Right ventricle myocardium inferior (tissue), 1 donor: ENCODE measurements at places on chromosomes 5 and 9.

- DNase-seq, result no peak
These were observed 14.8 kb downstream of the RASEF start for GRCh38 chr9:83047839-83048775.

- DNase-seq, result no peak
These were observed 705.7 kb downstream of the CETN3 start for GRCh38 chr5:89703817-89704216.

GRCh38 chr9:127833555-127833954, 20.9 kb downstream of the ENG start:
- no peak for DNase-seq

- DNase-seq, result peak; percentile 54
These were observed 34.2 kb downstream of the ADAMTS2 start for GRCh38 chr5:179311091-179311470.

DNA sequence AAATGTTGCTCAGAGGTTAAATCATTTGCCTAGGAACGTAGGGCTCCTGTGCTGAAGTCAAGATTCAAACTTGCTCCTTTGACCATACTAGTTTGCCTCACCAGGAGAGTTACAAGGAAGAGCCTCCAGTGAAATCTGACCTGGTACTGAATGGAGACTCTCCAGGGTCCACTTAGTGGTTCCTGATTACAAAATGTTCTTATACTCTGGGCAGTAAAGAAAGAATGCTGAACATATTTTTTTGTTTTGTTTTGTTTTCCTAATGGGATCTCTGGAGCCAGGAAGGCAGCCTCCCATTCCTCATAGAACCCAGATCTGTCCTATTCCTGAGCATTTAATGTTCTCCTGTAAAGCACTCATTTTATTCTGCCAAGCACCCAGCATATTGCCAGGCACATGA, 256.5 kb upstream of the CLINT1 start:
- no peak for DNase-seq

- DNase-seq, result no peak
These were observed 62.3 kb downstream of the THBS4 start for GRCh38 chr5:80097451-80097850.

DNA sequence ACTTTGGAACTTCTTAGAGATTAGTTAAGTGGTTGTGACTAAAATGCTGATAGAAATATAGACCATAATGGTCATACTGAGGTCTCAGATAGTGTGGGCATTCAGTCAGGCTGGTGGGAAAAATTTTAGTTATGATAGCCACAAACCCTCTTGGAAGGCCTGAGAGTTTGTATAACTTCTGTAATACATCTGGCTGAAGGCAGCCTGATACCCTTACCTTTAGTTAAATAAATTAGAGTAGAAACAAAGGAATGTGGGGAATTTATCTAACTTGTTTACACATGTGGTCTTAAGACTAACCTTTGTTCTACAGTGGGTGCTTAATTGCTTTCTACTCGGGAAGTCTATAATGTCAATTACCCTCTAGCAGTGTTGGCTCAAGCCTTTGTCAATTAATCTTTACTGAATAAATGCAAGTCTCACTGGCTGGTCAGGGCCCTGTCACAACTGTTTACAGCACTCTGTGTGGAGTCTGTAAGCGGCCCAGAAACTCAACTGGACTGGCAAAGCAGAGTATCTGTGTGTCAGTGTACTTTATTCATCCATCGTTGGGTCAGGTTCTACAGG, 184.0 kb downstream of the FBXO4 start:
- DNase-seq, result no peak

DNA sequence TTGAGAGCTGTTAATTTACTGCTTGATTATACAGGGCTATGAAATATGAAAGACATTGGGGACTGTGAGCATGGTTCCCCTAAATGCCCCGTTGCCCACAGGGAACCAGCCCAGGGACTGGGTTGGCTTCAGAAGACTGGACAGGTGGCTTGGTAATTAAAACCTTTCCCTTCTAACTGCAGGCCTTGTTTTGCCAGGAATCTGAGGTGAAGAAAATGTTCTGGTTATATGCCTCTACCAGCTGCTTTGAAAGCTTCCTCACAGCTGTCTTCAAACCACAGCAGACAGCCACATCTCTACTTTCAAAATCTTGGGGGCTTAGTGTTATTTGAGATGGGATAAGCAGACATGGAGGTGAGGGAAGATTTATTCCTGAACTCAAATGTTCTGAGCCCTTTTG, 153.3 kb upstream of the SPRY4 start:
- DNase-seq, result no peak

GRCh38 chr5:91956738-91957137, 573.6 kb upstream of the ARRDC3 start:
- no peak for DNase-seq

DNA sequence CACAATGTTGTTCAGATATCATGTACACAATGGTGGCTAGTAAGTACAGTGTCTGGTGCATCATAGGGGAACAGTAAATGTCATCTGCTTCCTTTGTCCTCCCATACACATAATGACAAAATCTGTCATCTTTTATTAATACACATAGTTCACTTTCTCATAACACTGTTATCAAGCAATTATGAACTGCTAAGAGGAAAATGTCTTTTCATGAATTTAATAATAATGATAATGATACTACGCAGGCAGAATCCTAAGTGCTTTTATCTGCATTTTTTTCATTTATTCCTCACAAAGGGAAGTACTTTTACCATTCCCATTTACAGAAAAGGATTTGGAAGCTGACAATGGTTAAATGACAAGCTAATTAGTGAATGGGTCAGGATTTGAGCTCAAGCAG, 35.7 kb downstream of the DPYSL3 start:
- no peak for DNase-seq

DNA sequence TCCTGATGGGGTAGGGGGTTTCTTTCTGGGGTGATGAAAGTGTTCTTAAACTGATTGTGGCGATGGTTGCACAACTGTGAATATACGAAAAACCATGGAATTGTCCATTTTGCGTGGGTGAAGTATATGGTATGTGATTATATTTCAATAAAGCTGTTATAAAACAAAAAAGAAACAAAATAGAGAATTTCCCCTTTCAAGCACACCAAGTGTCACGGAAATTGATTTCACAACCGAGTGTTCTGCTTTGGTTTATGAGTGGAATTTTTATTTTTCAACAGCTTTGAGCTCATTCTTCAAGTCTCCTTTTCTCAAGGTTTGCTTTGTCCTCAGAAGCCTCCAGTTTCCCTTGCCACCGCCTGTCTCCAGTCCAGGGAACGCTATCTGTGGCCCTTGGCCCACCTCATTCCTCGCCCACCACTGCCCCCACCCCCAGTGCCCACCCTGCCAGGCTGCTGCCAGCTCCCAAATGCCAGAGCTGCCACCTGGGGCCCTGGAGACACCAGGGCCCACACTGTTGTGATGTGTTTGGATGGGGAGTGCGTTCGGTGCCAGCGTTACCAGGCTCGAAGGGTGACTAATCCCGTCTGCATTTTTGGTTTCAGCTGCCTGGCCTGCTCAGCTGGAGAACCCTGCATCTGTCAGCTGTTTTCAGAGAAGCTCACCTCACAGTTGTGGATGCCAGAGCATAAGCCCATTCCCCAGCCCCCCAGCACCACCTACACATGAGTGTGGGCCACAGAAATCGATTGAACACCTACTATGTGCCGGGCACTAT, 30.4 kb downstream of the DUSP1 start:
- peak; percentile 85 for DNase-seq
